ENCODE measurements at places on chromosomes 1 and 21.

DNA sequence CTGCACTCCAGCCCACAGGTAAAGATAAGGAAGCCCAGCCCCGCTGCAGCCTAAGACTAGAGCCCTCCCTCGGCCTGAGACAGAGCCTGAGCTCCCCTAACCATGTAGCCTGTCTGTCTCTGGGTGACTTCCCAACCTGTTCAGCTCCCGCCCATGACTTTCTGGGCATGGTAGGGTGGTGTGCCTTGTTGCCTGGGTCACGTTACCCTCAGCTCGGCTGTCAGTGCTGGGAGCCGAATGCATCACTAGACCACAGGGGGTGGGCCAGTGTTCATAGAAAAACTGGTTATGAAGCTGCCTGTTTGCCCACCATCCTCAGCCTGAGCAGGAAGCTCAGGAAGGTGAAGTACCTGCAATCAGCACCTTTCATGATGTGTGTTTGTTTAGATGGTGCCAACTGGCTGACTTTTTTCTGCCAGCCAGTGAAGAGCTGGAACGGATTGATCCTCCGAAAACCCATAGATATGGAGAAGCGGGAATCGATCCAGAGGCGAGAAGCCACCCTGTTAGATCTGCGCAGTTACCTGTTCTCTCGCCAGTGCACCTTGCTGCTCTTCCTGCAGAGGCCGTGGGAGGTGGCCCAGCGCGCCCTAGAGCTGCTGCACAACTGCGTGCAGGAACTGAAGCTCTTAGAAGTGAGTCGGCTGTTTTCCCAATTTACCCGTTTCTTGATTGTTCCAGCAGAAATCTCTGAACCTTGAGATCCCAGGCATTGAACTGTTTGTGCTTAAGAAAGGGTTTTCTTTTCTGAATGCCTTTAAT, 43.9 kb upstream of the PWP2 start:
- no peak for DNase-seq

DNA sequence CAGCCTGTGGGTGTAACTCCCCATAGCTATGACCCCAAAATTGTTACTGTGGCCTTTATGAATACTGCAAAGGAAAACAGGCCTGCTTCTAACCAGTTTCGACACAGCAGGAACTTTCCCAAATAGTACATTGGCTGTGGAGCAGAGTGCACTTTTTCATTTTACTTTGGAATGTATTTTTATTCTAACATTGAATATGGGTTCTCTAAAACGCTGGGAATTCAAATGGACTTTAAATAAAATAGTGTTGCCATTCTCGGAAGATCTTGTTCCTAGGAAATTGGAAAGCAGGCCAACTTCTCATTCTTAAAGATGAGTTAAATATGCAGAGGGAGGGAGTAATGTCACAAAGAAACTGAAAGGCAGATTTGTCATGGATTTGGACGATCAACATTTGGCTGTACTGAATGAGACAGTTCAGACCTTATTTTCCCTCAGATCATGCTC, 39.6 kb upstream of the ARHGAP29 start:
- no peak for DNase-seq

DNA sequence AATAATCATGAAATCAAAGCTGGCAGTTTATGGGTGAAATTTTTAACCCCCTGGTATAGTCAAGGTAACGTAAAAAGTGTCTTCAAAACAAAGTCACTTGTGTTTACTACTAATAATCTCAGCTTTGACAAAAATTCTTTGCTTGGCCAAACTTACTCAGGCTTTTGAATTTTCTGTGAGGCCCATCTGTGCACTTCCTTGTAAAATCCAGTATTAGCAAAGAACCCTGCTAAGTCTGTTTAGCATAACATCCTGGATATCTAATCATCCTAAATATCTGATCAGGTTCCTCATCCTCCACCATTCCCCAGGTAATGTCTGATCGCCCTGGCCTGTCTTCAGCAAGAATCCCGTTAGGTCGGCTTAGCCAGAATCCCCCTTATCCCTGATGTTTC, 3.0 kb downstream of the LYST start:
- DNase-seq, result no peak

DNA sequence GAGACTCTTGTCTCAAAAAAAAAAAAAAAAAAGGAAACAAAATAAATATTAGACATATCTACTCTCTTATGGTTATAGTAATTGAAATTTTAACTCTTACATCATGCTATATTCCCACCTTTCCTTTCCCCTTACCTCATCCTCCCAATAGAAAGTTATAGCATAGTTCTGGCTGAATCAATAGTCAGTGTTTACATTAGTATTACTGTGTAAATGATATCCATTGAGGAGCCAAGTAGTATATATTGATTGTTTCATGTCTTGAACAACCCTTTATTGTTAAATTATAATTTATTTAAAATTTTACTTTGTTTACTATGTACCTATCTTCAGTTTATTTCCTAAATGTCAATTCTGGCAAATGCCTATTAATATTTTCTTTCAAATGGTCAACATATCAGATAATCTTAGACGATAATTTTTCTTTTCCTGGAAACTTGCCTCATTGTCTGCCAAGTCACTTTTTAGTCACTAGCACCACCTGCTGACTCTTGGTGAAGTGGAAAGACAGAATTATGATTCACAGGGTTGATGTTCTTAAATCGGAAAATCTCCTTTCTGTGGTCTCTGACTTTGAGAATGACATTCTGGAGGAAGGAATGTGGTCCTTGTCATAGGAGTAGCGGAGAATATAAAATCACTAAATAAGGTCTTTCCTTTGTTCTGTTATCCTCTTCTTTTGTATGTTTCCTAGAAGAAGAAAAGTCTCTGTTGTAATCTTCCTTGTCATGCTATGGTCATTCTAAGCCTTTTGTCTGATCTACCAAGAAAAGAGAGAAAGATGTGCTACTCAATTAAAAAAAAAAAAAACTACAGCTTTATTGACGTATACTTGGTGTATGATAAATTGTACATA, 8.6 kb downstream of the HJV start:
- DNase-seq, result peak; percentile 53

GRCh38 chr1:171207377-171207776, 22.3 kb downstream of the FMO2 start:
- DNase-seq, result no peak

- DNase-seq, result no peak
These were observed 281.4 kb downstream of the RPS6KC1 start for GRCh38 chr1:213332491-213332890.

DNA sequence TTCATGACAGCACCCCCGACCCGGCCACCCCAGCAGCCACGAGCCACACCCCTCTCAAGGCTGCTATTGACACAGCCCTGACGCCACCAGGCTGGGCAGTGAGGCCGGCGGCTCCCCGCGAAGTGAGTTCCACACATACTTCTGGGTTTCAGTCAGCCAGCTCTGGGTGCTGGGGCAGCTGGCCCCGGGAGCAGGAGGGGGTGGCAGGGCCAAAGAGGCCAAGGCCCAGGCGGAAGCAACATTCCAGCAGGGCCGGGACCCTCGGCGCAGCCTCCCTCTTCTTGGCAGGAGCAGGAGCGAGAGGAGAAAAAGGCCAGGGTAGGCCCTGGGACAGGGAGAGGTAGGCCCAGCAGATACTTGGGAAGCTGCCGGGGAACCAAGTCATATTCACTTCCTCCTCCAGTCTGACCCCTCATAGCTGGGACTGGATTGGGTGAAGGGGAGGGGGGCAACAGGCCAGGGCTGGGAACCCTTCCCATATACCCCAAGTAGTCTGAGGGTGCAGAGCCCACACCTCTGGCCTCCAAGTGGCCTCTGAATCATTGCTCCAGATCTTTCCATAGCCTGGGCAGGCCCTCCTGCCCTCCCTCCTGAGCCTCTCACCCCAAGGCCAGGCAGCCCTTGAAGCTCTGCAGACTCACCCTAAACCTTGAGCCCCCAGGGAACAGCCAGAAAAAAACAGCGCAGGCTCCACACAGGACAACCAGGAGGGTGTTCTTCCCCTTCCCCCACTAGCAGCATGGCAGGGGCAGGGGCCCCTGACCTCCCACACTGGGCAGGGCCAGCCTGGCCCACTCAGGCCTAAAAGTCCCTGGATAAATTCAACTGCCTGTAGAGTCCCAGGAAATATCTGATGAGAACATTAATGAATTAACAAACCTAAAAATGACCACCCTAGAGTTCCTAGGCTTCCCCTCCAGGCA, 5.7 kb downstream of the HSPG2 start:
- no peak for DNase-seq

DNA sequence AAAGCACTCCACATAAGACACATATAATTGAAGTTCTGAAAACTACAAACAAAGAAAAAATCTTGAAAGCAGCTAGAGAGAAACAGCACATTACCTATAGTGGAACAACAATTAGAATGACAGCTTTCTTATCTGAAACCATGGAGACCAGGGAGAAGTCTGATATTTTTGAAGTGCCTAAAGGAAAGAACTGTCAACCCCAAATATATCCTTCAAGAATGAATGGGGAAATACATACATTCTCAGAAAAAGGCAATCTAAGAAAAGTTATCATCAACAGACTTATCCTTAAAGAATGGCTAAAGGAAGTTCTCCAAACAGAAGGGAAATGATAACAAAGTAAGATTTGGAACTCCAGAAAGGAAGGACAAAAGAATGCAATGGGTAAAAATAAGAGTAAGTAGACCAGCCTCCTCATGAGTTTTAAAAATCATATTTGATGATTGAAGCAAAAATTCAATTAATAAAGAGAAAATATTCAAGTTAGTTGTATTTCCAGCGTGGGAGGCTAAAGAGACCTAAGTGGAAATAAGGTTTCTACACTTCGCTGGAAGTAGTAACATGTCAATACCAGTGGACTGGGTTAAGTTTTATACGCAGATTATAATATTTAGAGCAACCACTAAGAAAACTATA, 170.8 kb upstream of the SAMSN1 start:
- DNase-seq, result no peak

GRCh38 chr1:181061891-181062835, 26.3 kb upstream of the IER5 start:
- DNase-seq, result peak; percentile 7

DNA sequence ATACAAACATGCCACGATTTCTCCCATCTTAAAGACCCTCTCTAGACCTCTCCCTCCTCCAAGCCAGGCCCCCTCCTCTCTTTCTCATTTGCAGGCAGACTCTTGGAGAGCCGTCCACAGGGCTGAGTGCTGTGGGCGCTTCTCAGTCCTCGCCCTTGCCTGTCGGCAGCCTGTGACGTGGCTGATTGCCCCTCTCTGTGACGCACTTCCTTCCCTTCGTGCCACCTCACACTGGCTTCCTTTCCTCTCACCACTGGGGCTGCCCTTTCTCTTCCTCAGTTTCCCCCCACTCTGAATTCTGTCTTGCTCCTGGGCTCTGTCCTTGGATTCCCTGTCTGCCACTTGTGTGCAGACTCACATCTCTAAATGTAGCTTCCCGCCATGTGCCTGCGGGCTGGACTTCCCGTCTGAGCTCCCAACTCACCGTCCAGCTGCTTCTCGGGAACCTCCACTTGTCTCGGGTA, 227.2 kb downstream of the CAMTA1 start:
- DNase-seq, result no peak

DNA sequence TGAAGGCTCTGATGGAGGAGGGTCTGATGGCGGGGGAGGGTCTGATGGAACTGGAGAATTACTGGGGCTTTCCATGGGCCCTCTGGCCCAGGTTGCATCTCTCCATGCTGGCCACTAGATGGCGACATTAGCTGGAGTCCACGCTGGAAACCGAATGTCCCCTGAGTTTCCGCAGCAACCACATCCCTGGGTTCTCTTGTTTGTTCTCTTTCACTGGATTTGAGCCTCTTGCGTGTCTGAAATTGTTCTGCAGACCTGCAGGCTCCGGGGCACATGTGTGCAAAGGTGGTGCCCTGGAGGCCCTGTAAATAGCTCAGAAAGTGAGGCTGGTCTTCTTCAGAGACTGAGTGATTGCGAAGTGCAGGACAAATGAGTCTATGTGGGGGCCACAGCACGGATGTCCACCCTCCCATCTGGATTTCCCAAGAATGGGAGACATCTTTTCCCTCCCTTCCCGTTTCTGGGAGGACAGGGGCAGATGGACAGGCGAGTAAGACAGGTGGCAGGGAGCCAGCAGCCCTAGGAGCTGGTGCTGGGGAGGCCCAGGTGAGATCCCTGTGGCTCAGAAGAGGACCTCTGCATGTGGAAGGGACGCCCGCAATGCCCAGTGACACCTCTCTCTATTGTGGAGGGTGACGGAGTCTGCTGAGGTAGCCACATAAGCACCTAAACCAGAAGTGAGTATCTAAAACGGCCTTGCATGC, 73.2 kb upstream of the ABCG1 start:
- peak; percentile 64 for DNase-seq

GRCh38 chr1:42876009-42876408, 29.6 kb downstream of the ZNF691 start:
- DNase-seq, result no peak

- no peak for DNase-seq
These were observed 299.9 kb upstream of the PLD5 start for GRCh38 chr1:242824435-242824834.

- no peak for DNase-seq
These were observed 678 bp downstream of the TTC39A start for GRCh38 chr1:51329443-51330325.

- DNase-seq, result no peak
These were observed 401.1 kb upstream of the LYPLAL1 start for GRCh38 chr1:218772575-218772974.

GRCh38 chr1:51897699-51898031, 19.1 kb upstream of the NRDC start:
- DNase-seq, result no peak

DNA sequence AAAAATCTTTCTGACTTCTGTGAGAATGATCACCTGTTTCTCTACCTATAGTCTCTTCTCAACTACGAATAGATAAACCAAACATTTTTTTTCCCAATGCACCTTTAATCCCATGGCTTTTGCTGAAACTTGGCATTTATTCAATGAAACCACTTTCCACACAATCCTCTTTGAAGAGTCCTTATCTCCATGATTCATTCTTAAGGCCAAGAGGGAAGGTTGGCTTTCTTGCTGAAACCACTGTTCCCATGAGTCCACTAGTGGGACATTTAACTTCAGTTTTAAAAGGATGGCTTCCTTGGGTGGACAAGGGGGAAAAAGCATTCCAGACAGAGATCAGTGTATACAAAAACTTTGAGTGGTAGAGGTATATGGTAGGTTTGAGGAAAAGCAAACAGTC, 73.6 kb downstream of the CRB1 start:
- DNase-seq, result no peak

GRCh38 chr1:7589774-7590425, 181.2 kb upstream of the VAMP3 start:
- DNase-seq, result no peak

DNA sequence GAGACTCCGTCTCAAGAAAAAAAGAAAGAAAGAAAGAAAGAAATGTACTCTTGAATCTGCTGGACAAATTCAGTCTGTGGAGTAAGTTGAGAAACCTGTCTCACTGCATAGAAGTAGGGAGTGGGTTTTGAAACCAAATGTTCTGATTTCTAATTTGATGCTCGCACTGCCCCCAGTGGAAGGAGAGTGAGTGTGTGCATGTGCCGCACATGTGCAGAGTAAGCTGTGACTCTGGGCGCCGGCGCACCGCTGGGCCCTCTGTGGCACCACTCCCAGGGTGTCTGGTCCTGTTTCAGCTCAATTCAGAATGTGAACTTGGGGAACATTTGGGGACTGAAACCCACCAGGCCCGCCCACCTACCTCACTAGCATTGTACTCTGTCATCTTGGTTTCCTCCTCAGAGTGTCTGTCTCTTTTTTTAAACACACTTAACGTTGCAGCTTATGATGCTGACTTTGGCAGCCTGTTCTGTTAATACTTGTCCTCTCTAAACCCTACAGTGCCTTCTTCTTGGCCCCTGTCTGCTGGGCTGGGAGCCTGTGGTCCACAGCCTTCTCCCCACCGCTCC, 104.6 kb downstream of the CACNA1E start:
- no peak for DNase-seq

All from activated CD4-positive, alpha-beta T cell treated with anti-CD3 and anti-CD28 coated beads, Interleukin-2, amount 50 U/mL, for 1 hour (primary cell).